OCI-LY7 (cell line): ENCODE measurements at places on chromosomes 2 and 18. TPM values are rescaled to one million over a fixed set of nuclear protein-coding genes. Genes with fewer than 3 reads are reported as not detected.

DNA sequence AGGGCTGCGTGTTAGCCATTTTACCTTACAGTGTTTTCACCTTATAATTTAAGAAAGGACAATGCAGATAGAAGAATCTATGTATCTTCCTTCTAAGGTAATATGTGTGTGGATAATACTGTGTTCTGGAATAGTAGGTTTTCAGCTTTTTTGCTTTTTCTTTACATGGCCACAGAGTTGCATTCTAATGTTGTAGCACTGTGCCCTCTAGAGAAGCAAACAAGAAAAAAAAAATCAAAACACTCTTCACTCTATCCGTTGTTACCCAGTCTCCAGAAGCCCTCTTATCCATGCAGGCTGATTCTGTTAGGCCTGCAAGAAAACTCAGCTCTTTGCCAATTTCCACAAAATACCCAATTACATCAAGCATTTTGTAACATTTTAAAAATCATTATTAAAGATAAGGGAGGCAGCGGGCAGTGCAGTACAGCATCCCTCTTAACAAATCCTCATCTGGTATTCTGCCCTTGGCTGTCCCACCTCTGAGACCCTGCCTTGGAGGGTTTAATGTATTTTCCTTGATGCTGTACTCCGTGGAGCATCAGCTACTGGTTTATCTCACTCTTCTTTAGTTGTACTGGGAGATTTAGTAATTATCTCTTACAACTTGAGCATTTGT, 41.8 kb downstream of the CDH7 start:
- no peak for DNase-seq

SIGLEC15 gene
- total RNA-seq = not detected in 2 replicates

GRCh38 chr2:135782231-135782630, 40.6 kb downstream of the UBXN4 start:
- no peak for DNase-seq

CGREF1 gene
- not detected in 2 replicates for total RNA-seq

DNA sequence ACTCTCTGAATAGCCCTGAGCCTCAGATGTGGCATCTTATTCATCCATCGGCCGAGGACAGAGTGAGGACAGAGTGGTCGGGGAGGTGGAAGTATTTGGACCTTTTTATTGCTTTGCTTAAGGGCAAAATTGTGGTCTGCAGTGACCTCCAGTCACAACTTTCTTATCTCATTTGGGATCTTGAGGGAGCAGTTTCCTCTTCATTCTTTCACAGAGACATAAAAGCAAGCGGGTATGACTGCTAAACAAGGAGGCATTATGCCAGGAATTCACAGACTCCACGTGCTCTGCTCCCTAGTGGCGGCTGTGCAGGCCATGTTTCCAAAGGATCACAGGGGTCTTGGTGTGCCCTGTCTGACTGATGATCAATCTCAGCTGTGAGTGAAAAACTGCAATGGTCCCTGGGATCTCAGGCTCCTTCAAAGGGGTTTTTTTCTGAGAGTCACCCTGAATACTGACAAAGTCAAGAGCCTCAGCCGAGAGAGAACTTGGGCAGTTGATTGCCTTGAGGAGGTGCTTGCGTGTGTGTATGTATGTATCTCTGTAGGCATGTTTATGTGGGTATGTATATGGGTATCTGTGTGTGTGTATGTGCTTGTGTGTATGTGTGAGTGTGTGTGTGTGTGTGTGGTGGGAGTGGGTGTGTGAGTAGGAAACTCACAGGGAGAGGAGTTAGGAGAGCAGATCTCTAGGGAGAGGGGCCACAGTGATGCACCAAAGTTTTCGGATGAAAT, 47.7 kb downstream of the RAPGEF4 start:
- DNase-seq = no peak

RAX gene
- total RNA-seq = not detected in 2 replicates

GRCh38 chr18:23279931-23280330, 144.6 kb downstream of the CABLES1 start:
- DNase-seq = no peak

RDH14 gene
- total RNA-seq = 20.6 and 24.0 TPM in 2 replicates

GAL3ST2 gene
- 1.1 TPM in 2 replicates for total RNA-seq

MAP3K19 gene
- not detected in 2 replicates for total RNA-seq
